ENCODE measurements at places on chromosomes 11 and 22. TPM values are rescaled to one million over a fixed set of nuclear protein-coding genes. Genes with fewer than 3 reads are reported as not detected.

The ACRV1 gene
- not detected for total RNA-seq

The CARD18 gene
- total RNA-seq: not detected

The SEPTIN3 gene
- 0.46 TPM for total RNA-seq

The CALCA gene
- total RNA-seq: not detected

The RRP8 gene
- 16.4 TPM for total RNA-seq

The DNAL4 gene
- total RNA-seq: 36.9 TPM

The CBLIF gene
- total RNA-seq: not detected

The RANBP1 gene
- 108 TPM for total RNA-seq

The CSNK2A3 gene
- total RNA-seq: 3.0 TPM

The CFAP300 gene
- total RNA-seq: 24.0 TPM

The PKNOX2 gene
- 12.3 TPM for total RNA-seq

The WNT7B gene
- 7.5 TPM for total RNA-seq

The OR10A2 gene
- not detected for total RNA-seq

The KCNJ1 gene
- not detected for total RNA-seq

The OR8G1 gene
- total RNA-seq: not detected

The APOL5 gene
- not detected for total RNA-seq

The MFNG gene
- total RNA-seq: 7.3 TPM

The SORL1 gene
- total RNA-seq: 97.6 TPM

Measured in prostate gland (tissue), 2 donors.